OCI-LY7 (cell line): ENCODE measurements at places on chromosomes 3 and 15. TPM values are rescaled to one million over a fixed set of nuclear protein-coding genes. Genes with fewer than 3 reads are reported as not detected.

DNA sequence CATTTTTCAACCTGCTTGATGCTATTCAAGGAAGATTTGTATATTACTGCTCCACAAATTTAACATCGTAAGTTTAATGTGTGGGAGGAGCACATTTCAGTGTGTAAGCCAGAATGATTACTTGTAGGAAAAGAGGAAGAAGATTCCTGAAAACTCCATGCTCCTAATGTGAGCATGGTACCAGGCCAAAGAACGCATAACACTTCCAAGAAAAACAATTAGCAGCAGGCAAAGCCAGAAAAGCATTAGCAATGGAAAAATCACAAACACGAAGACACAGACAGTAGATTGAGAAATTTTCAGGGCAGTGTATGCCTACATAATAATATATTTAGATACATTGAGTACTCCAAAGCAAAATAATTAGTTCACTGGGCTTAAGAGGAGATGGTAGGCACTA, 96.6 kb upstream of the CBLB start:
- no peak for DNase-seq

- DNase-seq: no peak
Observed at GRCh38 chr3:39467394-39468107, at the start of gene MOBP. TSS of gene MOBP (plus strand) at chr3:39467680. CDS start at chr3:39502070, 34,390 bp downstream.

DNA sequence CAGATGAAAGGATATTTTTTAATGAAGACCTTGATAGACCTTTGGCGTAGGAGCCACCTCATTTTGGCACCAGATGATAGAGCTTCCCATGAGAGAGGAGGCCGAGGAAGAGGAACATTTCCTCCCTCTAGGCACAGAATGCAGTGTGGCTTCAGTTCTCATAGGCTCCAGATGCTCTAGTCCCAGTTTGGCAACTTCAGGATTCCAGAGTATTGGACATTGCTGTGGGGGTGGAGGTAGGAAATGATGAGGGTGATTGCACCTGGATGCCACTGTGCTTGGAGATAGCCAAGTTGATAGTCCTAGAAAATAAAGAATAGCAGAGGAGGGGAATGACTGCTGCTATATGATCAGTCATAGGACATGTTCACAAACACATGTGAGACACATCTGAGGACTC, 58.3 kb upstream of the KY start:
- no peak for DNase-seq

NECTIN3 gene
- not detected in 2 replicates for total RNA-seq

DNA sequence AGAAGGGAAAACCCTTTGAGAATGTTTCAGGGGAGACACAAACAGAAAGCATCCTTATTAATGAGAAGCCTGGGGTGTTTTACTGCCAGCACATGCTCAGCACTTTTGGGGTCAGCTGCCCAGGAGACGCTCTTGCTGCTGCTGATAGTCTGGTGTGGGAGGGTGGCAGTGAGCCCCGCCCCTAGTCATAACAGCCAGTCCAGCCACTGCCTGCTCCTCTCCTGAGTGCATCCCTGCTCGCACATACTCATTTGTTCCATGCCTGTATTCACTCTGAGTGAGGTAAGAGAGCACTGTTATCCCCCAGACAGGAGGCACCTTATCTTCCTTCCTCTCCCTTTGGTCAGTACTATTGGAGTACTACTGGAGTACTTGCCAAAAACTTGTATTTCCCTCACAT, 101.3 kb downstream of the ETFA start:
- DNase-seq: no peak

DNA sequence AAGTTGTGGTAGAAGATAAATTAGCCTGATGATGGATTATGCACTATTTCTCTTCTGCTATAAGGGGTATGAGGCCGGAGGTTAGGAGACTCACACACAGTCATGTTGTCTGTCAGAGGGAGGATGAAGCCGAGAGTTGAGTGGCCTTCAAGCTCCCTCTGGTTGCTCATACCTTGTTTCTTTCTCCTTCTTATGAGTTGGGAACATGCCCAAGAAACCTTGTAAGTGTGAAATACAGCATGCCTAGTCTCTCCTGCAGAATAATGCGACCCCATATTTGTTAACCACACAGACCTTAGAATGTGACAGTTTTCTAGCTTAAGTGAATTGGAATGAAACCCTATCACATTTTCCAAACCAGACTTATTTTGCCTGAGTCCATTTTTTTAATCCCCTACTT, 366.7 kb downstream of the PTPRG start:
- DNase-seq: no peak

DNA sequence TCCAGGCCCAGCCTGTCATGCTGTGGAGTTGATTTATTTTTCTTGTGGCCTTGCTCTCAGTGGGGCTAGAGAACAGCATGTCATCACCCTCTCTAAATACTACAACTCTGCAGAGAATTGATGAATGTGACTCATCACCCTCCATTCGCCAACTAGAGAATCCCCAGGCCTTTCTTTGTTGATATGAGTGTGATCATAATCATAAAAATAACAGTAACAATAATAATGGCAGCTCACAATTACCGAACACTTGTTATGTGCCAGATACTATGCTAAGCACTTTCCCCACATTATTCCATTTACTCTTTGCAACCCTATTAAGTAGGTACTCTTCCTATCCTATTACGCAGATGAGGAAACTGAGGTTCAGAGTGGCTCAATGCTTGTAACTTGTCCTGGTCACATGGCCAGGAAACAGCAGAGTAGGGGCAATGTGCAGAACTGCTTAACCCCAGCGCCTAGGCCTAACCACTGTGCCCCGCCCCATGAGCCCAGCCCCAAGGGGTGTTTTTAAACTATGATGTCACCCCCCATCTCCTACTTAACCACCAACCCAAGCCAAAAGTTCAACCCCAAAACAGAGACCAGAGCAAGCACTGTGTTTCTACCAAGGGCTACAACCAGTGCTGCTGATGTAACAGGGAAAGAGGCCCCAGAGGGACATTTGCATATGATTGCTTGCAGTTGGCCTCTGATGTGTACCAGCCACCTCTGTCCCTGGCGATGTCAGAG, 104.5 kb downstream of the ADCY5 start:
- no peak for DNase-seq

GRCh38 chr3:169627073-169627472, 36.4 kb downstream of the MECOM start:
- no peak for DNase-seq

- DNase-seq: no peak
Observed at GRCh38 chr3:24197809-24198208, 252.7 kb downstream of the NR1D2 start.

GRCh38 chr3:12706504-12707253, 42.8 kb upstream of the RAF1 start:
- DNase-seq: peak; percentile 88

CCR5 gene
- not detected in 2 replicates for total RNA-seq

GRCh38 chr3:129708328-129708861, 101.9 kb upstream of the PLXND1 start:
- no peak for DNase-seq

CHDH gene
- total RNA-seq: 1.4 and 2.3 TPM in 2 replicates

ST8SIA2 gene
- not detected in 2 replicates for total RNA-seq

- no peak for DNase-seq
Observed at GRCh38 chr15:71920573-71920972, 110.2 kb downstream of the NR2E3 start.

DNA sequence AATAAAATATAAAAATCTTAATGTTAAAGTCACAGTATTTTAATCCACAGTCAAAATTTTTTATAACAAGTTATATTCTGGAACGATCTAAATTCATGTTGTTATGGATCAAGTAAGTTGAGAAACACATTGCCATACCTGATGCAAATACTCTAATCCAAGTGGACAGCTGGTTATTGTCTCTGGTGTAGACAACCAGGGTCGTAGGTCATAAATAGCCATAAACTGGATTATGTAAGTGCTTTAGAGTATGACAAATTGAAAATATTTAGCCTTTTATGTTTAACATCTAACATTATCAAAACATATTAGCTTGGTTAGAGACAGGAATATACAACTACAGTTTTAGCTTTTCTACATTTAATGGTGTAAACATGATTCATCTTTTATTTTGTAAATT, 53.0 kb downstream of the PLSCR2 start:
- no peak for DNase-seq

TMEM266 gene
- not detected in 2 replicates for total RNA-seq

SLC12A8 gene
- total RNA-seq: 0.84 and 0.94 TPM in 2 replicates

DNA sequence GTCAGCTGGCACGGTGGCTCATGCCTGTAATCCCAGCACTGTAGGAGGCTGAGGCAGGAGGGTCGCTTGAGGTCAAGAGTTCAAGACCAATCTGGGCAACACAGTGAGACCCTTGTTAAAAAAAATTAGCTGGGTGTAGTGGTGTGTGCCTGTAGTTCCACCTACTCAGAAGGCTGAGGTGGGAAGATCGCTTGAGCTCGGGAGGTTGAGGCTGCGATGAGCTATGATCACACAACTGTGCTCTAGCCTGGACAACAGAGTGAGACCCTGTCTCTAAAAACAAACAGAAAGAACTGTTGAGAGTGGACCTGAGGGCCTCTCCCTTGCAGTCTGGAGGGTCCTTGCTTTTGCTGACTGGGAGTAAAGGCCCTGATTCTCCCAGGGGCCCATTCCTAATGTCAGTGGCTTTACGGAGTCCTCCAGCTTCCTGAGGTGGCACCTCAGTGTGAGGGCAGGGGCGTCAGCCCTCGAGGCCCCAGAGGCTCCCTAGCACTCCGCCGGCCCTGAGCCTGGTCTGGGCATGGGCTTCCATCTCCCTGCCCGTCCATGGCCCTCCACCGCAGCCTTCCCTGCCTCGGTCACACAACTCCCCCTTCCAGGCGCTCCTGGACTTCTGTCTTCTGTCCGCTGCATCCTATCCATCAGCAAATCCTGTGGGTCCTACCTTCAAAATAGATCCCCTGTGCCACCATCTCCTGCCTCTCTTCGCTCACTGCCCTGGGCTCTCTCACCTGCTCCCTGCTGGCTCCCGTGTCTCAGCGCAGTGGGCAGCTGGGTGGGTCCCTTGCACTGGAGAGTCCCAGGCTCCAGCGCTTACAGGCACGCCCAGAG, 19.0 kb downstream of the FBLN2 start:
- DNase-seq: no peak

DNA sequence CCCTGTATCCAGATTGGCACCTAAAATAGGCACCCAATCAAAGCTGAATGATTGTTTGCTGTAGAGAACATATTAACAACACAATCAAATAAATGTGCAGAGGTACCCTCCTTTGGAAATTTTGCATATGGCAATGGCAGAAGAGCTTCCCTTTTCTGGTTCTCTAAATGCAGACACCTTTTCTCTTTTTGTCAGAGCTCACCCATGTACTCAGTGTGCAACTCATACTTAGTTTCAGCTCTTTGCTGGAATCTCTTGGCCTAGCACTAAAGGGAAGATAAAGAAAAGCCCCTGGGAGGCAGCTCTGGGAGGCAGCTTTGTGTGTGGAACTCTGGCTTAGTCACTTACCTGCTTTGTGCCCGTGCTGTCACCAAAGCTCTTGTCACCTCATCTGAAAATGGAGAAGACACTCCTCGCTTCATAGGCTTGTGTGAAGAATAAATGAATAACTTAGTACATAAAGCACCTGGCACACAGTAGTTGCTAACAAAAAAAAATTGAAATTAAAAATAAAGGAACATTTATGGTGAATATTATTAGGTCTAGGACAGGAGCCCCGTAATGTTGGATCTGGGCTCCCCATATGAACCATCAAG, 28.8 kb downstream of the ST6GAL1 start:
- peak; percentile 57 for DNase-seq

LIPH gene
- not detected in 2 replicates for total RNA-seq

DNA sequence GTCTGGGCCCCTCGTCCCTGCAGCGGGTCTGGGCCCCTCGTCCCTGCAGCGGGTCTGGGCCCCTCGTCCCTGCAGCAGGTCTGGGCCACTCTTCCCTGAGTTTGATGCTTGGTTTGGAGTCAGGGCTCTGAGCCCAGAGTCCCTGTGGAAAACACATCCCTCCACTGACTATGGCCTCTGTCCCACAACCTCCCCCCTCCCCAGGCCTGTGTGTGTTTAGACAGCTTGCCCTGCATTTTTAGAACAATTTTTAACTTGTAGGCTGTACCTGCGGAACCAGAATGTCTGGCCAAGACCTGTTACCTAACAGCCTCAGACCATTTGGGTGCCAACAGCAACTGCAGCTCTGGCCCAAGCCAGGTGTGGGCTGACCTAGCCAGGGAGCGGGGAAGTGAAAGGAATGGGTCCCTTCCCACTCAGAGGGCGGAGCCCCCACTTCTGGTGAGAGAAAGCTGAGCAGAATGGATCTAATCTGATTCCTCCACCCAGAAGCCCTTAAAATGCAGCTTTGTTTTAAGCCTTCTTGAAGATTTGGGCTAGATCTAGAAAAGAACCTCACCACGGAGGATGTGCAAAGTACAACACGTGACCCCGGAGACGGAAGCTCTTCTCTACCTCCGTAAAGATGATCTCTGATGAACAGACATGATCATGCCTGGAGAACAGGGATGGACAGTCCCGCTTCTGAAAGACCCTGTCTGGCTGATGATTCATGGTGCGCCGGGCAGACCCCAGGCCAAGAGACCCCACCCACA, 60.5 kb upstream of the TFRC start:
- DNase-seq: no peak

- no peak for DNase-seq
Observed at GRCh38 chr15:100484443-100484842, 44.3 kb downstream of the CERS3 start.

GOLGA8J gene
- not detected in 2 replicates for total RNA-seq

GRCh38 chr15:45167631-45168205, 20.0 kb downstream of the SHF start:
- no peak for DNase-seq

C3orf20 gene
- total RNA-seq: 2.2 and 3.6 TPM in 2 replicates

GRCh38 chr3:59775761-59776325, 726.0 kb upstream of the CFAP20DC start:
- DNase-seq: no peak
